ENCODE measurements at places on chromosomes 2 and 18.
A peak's percentile ranks its signal among the peaks of the same experiment; 100 is the strongest.

- no peak for DNase-seq
Observed at GRCh38 chr2:202091476-202091875, 18.4 kb downstream of the KIAA2012 start.

GRCh38 chr2:152413228-152414030 lies 78.5 kb downstream of the FMNL2 start:
- no peak for DNase-seq

DNA sequence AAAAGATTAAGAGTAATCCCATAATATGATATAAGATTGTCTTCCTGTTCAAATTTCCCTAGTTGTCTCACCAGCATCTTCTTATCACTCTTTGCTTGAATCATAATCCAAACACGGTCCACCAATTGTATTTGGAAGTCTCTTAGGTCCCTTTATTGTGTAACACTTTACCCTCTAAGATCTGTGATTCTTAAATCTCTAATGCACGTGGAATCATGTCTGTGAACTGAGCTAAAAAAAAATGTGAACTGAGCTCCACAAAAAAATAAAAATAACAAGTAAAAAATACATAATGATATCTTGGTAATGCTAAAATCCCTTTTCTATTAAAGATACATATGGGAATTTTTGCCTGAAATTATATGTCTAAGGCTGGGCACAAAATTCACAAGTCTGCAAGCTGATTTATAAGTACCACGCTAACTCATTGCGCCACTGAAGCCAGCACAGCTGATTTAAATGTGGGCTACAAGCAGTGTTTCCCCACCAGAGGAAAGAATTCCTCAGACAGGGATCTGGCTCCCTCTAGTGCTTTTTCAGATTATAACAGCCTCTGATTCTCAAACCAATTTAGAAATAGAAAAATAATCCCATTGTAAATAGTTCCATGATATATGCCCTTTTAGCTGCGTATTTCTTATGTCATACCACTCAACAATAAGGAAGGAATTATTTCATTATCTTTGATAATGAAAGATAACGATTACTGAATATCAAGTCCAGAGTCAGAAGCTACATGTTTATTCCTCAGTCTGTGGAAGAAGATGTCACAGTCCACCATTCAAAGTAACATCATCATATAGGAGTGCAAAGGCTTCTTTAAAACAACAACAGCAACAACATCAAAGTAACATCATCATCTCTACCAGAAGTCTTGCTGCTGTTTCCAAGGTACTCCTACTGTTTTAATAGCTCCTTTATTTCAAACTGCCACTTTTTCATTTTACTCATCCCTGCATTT lies 22.9 kb downstream of the RBM43 start:
- peak; percentile 3 for DNase-seq

GRCh38 chr18:3380384-3380961 lies 69.5 kb upstream of the TGIF1 start:
- no peak for DNase-seq

GRCh38 chr18:76504749-76505148 lies 9.7 kb upstream of the ZNF516 start:
- DNase-seq, result no peak

GRCh38 chr2:2114707-2115245 lies 216.3 kb downstream of the MYT1L start:
- DNase-seq, result no peak

- no peak for DNase-seq
Observed at GRCh38 chr18:45245091-45245511, 370.2 kb upstream of the SLC14A2 start.

- no peak for DNase-seq
Observed at GRCh38 chr2:213316001-213316735, 31.9 kb downstream of the SPAG16 start.

DNA sequence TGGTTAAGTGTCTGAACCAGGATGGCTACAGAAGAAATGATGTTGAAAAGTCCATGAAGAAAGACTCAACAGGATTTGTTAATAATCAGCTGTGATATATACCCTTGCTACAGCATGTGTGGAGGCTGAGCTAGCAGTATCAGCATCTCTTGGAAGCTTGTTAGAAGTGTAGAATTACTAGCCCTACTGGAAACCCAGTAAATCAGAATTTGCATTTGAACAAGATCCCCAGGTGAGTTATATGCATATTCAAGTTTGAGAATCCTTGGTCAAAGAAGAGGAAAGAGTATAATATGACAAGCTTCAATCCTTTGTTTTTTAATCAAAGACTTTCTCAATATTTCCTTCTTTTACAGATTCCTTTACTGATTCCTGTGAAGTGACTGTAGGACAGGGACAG lies 109.0 kb upstream of the KCNJ3 start:
- no peak for DNase-seq

GRCh38 chr18:43115076-43115921 lies at the start of gene RIT2:
RIT2 (minus strand) TSS chr18:43115685.
- DNase-seq, result no peak

DNA sequence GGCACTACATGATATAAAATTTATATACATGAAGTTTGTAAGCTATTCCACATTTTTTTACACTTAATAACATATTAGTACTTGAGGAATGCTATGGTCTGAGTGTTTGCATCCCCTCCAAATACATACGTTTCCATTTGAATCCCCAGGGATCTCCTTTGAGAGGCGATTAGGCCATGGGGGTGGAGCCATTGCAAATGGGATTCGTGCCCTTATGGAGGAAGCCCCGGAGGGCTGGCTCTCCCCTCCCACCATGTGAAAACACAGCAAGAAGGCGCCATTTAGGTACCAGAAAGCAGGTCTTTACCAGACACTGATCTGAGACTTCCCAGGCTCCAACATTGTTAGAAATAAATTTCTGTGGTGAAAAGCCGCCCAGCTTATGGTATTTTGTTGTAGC lies 20.8 kb upstream of the MBP start:
- no peak for DNase-seq

DNA sequence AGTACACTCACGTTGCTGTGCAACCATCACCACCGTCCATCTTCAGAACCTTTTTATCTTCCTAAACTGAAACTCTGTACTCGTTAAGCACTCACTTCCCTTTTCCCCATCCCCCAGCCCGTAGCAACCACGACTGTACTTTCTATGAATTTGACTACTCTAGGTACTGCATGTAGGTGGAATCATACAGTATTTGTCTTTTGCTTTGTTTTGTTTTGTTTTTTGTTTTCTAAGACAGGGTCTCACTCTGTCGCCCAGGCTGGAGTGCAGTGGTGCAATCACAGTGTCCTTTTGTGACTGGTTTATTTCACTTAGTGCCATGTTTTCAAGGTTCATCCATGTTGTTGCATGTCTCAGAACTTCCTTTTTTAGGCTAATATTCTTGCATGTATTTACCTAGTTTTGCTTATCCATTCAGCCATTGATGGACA lies 7.0 kb upstream of the TYMS start:
- no peak for DNase-seq

DNA sequence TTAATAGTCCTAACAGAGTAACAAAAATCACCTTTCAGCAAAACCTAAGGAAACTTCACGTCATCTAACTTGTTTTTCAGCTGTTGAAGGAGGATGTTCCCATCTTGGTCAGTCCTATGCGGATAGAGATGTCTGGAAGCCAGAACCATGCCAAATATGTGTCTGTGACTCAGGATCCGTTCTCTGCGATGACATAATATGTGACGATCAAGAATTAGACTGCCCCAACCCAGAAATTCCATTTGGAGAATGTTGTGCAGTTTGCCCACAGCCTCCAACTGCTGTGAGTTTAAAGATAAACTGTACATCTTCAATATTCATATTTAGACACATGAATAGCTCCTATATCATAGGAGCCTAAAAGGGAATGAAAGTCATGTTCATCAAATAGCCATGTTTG lies 10.5 kb downstream of the COL3A1 start:
- DNase-seq, result no peak
